ENCODE measurements at places on chromosomes 6 and 20.
A peak's percentile ranks its signal among the peaks of the same experiment; 100 is the strongest.

- DNase-seq: no peak
These were observed 38.0 kb upstream of the SCP2D1 start for GRCh38 chr20:18775633-18776032.

GRCh38 chr6:96110878-96111277 is 95.1 kb downstream of the FUT9 start:
- no peak for DNase-seq

DNA sequence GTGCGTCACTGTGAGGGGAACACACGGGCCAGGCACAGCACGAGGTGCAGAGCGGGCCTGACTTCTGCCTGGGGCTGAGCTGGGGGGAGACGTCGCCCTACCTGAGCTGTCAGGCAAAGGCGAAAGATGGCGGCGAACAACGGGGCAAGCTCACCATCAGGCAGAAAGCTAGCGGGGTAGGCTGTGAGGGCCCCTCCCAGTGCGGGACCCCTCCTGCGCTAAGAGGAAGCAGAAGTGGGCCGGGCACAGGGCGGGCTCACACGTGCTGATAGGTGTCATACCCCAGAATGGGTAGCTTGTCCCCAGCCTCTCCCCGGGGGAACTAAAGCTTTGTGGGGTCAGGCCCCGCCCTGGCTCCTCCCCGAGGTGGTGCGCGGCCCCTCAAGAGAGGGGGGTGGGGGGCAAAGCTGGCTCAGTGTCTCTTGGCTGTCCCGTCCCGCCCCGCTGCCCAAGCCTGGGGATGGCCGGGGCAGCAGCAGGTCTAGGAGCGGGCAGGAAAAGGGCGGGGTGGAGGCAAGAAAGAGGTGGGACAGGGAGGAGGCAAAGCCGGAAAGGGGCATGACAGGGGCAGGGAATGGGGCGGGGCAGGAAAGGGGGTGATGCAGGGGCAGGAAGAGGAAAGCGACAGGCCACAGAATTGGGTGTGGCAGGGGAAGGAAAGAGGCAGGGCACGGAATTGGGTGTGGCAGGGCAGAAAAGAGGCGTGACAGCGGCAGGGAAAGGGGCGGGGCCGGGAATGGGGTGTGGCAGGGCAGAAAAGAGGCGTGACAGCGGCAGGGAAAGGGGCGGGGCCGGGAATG is 14.7 kb downstream of the UCKL1 start:
- peak; percentile 69 for DNase-seq

DNA sequence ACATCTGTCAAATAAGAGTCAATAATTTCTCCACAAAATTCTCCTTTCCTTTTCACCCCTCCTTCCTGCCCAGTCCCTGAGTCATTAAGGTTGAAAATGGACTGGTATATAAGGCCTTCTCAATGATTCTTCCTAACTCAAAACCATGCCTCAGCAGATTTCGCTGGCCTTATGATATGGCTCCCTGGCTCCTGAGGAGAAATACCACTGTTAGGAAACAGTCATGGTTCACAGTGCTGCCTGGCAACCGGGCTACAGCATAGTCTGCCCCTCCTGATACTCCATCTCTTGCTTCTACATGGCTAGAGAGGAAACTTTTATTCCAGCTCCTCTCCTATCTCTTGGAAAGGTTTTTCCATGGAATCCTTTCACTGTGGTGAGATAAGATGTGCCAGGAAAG is 4.7 kb downstream of the UBE2J1 start:
- no peak for DNase-seq

DNA sequence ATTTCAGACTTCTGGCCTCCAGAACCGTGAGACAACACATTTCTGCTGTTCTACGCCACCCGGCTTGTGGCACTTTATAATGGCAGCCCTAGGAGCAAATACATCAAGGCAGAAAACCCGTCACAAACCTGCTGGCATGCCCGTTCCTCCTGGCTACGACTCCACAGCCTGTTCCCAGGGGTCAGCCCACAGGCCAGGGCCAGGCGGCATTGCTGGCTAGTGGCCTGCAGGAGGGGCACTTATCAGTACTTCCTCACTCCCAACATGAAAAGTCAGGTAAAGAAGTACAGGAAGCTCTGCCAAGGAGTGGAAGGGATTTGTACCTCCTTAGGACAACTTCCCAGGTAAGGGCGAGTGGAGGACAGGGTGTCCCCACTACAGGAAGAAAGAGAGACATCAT is 223.1 kb upstream of the AGPAT4 start:
- DNase-seq: no peak

DNA sequence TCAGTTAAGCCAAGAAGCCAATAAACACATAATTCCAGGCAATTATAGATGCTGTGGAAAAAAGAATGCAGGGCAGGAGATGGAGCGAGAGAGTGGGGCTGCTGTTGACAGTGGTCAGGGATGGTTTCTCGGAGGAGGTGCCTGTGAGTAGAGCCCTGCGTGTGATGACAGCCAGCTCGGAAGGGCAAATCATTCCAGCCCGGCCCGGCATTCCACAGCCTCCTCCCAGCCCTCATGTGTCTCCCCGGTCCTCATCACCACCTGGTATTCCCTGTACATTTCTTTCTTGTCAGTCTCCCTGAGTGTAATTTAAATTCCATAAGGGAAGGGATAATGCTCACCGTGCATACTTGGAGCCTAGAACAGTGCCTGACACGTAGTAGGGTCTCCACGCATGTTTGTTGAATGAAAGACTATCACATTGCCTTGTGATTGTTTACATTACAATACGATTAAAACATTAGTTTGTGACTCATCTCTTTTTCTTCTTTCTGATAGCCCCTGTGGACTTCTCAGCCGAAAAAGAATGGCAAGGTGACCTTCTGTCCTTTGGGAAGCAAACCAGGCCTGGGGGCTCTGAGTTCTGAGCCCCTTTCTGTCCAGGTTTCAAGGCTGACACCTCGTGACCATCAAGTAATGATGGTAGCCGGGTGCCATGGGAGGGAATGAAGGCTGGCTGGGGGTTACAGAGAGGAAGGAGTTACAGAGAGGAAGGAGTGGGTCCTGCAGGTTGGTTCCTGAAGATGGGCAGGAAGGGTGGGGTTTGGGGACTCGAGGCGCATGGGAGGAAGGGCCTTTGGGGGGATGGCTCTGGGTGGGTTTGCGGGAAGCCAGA is 379.5 kb upstream of the SULF2 start:
- DNase-seq: no peak

- no peak for DNase-seq
These were observed 396.5 kb downstream of the HDGFL1 start for GRCh38 chr6:22965889-22966288.

DNA sequence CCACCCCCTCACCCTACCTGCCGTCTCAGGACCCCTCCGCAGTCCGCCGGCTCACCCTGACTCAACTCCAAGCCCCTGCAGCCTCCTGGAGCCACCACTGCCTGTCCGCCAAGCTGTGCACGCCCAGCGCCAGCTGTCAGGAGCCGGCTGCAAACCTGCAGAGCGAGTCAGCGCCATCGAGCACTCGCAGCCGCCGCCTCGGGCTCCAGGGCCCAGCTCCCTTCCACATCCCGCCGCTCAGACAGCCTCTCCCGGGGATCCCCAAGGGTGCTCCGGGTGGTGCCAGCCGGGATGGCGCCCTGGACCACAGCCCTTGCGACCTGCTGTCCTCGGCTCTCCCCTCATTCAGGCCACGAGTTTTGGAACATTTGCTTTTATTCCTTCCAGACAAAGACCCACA is 4.3 kb downstream of the TNNC2 start:
- no peak for DNase-seq

Measured in effector CD4-positive, alpha-beta T cell (primary cell).